HAP-1 (cell line): ENCODE measurements at places on chromosomes 6 and 20.

DNA sequence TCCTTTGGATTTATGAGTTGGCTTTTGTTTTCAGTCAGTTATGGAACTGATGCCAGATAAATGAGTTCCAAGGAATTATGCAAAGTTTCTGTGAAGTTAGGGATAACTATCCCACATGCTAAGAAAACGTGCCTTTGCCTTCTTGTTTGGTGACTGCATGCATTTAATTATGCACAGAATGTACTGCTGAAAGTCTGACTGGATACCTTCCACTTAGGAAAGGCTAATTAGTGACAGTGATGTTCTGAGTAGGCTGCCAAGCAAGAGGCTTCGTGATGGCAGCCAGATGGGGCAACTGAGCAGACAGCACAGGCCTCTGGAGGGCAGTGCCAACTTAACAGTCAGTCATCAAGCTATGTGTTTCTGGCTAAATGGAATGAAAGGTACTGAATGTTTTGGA, 289.9 kb downstream of the CD109 start:
- no peak for DNase-seq

DNA sequence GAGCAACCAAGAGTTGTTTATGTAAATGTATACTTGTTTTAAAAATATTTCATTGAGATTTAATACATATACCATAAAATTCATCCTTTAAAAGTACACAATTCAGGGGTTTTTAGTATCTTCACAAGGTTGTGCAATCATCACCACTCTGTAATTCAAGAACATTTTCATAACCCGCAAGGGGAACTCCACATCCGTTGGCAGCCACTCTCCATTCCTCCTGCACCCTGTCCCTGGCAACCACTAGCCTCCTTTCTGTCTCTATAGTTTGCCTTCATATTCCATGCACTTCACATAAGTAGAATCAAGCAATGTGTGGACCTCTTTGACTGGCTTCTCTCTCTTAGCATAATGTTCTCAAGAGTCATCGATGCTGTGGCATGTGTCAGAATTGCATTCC, 104.2 kb upstream of the PDE10A start:
- DNase-seq, result no peak

DNA sequence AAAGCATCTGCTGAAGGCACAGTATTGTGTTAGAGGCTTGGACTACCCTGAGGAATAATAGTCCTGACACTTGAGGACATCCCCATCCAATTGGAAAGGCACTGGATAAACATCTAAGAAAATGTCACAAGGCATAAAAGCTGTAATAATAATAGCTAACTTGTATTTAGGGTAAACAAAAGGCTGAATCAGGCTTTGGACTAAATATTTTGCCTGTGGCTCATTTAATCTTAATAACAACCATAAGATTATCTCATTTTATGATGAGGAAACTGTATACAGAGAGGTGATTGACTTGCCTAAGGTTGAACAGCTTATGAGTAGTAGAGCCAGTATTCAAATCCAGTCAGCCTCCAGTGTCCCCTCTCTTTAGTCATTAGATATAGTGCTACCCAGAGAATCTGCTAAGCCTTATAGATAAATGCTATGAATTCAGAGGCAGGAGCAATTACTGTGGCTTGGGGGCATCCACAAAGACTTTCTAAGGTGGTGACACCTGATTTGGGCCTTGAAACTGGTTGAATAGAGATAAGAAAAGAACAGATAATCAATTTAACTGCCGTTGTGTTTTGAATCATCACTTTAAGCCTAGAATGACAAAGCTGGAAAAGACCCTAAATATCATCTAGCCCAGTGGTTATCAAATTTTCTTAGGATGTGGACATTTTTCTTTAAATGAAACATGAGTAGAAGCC, 7.5 kb upstream of the ZSWIM1 start:
- no peak for DNase-seq

GRCh38 chr6:127585123-127585522, 8.1 kb downstream of the C6orf58 start:
- no peak for DNase-seq

DNA sequence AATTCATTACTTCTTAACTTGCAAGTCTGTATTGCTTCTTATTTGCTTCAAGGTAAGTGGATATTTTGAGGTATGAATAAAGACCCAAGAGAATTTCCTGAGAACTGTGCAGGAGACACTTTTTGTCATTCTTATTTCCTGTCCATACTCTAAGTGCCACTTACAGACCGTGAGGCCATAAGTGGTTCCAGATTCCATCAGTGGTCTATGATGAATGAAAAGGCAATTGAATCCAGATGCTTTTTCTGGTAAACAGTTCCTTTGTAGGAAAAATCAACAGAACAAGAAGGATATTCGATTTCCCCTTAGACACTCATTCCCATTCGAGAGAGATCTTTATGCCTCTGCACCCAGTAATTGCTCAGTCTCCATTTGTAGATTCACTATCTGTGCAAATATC, 58.3 kb upstream of the PDE10A start:
- no peak for DNase-seq

DNA sequence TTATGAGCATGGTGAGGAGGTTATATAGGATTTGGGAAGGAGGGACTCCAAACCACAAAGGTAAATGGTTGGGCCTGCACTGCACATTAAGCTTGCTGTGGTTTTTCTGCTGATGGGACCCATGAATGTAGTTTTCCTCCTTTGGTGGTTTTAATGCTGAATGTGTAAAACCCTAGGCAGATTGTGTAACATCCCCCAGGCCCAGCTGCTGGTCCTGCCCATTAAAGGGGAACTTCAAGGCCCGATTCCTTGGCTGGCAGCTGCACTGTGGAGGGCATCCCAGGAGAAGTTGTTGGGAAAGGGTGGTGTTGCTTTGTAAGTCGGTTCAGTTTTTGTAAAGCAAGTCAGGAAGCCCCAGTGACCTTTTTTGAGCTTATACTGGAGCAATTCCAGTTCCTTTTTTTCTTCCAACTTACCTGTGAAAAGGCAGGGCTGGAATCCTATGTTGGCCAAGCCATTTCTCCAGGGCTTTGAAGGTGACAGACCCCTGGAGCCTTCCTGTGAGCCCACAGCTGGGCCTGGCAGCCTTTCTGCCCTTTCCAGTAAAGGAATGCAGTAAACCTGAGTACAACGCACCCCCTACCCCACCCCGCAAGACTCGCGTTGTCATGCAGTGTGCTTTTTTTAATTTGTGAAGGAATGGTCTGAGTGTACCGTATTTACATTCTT, 43.1 kb upstream of the NAA20 start:
- no peak for DNase-seq

- DNase-seq, result no peak
Observed at GRCh38 chr20:56690531-56691175, 61.5 kb downstream of the TFAP2C start.

DNA sequence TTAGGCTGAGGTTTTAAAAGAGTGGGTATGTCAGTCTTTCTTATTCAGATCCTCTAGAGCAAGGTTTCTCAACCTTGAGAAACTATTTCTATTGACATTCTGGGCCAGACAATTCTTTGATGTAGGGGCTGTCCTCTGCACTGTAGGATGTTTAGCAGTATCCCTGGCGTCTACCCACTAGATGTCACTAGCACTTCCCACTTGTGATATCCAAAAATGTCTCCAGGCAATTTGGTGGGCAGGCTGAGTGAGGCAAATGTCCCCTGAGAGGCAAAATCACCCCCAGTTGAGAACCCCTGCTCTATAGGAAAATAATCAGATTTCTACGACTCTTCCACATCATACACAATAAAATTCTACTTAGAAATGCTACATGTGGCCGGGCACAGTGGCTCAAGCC, 7.7 kb upstream of the ZKSCAN8 start:
- peak; percentile 53 for DNase-seq

DNA sequence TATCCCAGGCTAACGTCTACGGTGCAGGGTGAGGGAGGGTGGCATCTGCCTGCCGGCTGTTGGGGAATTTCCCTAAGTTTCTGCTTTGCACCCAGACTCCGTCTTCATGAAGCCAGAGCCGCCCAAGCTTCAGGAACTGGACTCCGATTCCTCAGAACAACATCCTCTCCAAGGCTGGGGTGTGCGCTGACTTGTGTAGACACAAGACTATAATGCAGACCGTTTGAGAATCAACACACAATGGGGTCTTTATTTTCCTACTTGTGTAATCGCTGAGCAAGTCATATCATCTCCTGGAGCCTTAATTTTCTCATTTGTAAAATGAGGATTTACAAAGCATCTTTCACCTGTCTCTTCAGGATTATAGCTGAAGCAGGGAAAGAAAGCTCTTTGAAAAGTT, 160.5 kb upstream of the AGPAT4 start:
- DNase-seq, result no peak

- DNase-seq, result no peak
Observed at GRCh38 chr6:122075917-122076316, 323.5 kb upstream of the HSF2 start.

- DNase-seq, result no peak
Observed at GRCh38 chr6:56241124-56241802, 6.1 kb downstream of the COL21A1 start.

- peak; percentile 42 for DNase-seq
Observed at GRCh38 chr6:119129148-119129967, 50.9 kb upstream of the FAM184A start.

DNA sequence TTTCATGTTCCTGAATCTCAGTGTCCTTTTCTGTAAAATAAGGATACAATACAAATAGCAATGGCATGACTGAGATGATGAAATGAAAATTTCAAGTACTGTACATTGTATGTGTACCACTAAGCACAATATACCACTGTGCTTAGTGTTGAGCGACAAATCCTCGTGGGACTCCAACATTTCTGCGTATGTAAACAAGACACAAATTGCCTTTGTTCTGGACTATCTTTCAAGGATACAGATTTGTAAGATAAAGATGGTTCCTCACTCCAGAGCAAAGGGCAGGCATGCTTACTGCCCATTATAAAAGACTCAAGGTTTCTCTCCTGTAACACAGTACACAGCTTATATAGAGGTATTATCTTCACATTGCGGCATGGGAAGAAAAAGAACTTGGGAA, 6.0 kb downstream of the RARS2 start:
- DNase-seq, result peak; percentile 62

DNA sequence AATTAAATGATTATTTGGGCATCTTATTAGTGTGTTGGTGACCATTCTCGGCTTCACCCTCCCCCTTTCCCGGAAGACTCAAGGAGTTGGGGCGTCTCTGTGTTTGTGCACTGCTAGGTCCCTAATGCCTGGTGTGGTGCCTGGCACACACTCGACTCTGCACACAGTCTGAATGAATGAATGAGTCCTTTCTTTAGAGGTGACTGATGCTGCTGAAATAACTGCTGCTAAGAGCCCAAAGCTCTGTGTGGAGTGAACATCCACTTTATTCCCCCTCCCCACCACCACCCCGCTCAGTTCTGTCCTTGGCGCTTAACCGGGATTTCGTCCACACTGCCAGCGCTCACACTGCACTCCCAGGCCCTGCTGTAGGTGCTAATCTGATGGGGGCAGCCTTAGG, 1.2 kb upstream of the PHACTR3 start:
- DNase-seq, result no peak
